Smooth muscle cell of trachea (primary cell): ENCODE measurements at places on chromosomes 3 and 15. TPM values are rescaled to one million over a fixed set of nuclear protein-coding genes. Genes with fewer than 3 reads are reported as not detected.

The ALDH1A2 gene
- 2.0 and 2.3 TPM in 2 replicates for total RNA-seq

The SNTN gene
- total RNA-seq: not detected in 2 replicates

The TLR9 gene
- total RNA-seq: under 0.01 and 0.17 TPM in 2 replicates

The LTF gene
- not detected in 2 replicates for total RNA-seq

The HCLS1 gene
- total RNA-seq: 0.15 and 0.17 TPM in 2 replicates

The INKA1 gene
- 9.3 and 10.5 TPM in 2 replicates for total RNA-seq

The LDHAL6B gene
- total RNA-seq: not detected in 2 replicates

The MYO5C gene
- total RNA-seq: under 0.01 and 0.58 TPM in 2 replicates
